ENCODE measurements at places on chromosomes 12 and 14. TPM values are rescaled to one million over a fixed set of nuclear protein-coding genes. Genes with fewer than 3 reads are reported as not detected.
A peak's percentile ranks its signal among the peaks of the same experiment; 100 is the strongest.

SLC4A8 gene
- total RNA-seq: 11.8 TPM

DNA sequence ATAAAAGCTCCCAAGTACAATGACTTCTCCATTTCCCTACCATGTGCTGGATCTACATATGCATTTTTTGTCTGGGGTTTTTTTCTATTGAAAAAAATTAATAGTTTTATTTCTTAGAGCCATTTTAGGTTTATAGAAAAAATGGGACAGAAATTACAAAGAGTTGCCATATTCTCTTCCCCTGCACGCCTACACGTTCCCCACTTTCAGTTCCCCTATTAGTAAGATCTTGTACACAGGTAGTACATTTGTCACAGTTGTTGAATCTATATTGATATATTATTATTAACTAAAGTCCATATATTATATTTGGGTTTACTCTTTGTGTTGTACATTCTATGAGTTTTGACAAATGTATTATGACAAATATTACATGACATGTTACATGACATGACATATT lies 35.7 kb downstream of the SIX6 start:
- peaks cover 12% of the 10 kb centered on the region for H3K27me3 ChIP-seq
- H3K4me3 ChIP-seq: no peak overlapping the region
- H3K36me3 ChIP-seq: peaks cover 1% of the 10 kb centered on the region
- H3K4me1 ChIP-seq: no peaks in the 10 kb centered on the region

GRCh38 chr12:120804428-120804827 lies 78.8 kb downstream of the ACADS start:
- peaks cover 17% of the 10 kb centered on the region for H3K4me1 ChIP-seq
- H3K36me3 ChIP-seq: peaks cover 13% of the 10 kb centered on the region
- no peak overlapping the region for H3K4me3 ChIP-seq
- DNase-seq: no peak
- H3K27ac ChIP-seq: no peak overlapping the region
- H3K27me3 ChIP-seq: no peaks in the 10 kb centered on the region

DNA sequence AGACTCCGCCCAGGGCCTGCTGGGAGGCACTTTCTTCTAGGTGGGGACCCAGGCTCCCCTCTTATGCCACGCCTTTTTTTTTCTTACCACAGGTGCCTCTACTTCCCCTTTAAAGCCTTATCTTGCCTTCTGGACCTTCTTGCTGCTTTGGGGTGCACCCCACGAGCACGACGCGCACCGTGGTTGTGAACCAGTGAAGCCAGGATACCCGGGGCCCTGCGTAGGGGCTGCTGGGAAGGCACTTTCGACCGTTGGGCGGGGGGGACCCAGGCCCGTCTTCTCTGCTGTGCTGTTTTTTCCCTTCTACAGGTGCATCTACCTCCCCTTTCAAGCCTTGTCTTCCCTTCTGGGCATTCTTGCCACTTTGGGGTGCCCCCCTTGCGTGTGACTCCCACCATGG lies 305.4 kb downstream of the ALG10 start:
- no peaks in the 10 kb centered on the region for H3K27me3 ChIP-seq
- no peak for DNase-seq
- peaks cover 32% of the 10 kb centered on the region for H3K36me3 ChIP-seq
- no peak overlapping the region for H3K4me3 ChIP-seq
- no peak overlapping the region for H3K27ac ChIP-seq
- H3K4me1 ChIP-seq: no peaks in the 10 kb centered on the region

ETFBKMT gene
- 3.7 TPM for total RNA-seq

CIDEB gene
- total RNA-seq: 1.9 TPM

DNA sequence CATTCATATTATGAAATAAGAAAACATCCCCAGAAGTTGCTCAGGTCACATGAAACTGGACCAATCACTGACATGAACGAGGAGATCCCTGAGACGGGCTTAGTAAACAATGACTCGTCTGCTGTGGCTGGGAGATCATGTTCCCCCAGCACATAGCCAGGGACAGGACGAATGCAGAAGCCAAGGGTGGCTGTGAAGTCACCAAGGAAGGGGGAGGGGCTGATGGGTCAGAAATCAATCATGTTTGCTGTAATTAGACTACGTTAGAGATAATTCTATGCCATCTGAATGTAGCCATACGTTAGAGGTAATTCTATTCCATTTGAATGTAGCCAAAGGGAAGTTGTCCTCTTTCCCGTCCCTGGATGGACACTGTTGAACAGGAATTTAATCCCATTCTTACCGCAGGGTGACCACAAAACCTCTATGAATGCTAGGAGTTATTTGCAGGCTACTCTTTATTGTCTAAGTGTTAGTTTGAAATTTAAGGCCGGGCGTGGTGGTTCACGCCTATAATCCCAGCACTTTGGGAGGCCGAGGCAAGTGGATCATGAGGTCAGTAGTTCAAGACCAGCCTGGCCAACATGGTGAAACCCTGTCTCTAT lies 332.9 kb downstream of the TMEM132D start:
- no peak overlapping the region for H3K27ac ChIP-seq
- no peak overlapping the region for H3K4me3 ChIP-seq
- no peaks in the 10 kb centered on the region for H3K36me3 ChIP-seq
- DNase-seq: no peak
- H3K27me3 ChIP-seq: peaks cover 33% of the 10 kb centered on the region

GPRC5A gene
- 4.0 TPM for total RNA-seq

DNA sequence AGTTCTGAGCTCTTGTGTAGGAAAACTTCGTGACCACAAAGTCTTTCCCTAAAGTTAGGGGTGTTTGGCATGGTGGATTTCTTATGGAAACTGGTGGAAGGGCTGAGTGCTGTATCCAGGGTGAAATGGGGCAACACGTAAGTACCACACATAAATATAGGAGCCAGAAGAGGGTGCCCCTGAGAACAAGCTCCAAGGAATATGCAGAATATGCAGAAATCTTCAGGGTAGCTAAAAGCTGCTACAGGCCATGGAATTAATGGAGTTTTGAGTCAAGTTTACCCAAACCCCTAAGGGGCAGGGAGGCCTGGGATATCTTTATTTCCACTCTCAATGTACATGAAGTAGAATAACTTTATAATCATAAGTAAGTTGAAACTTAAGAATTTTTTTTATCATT lies 44.0 kb downstream of the ZNF664 start:
- peaks cover 17% of the 10 kb centered on the region for H3K36me3 ChIP-seq
- no peak overlapping the region for H3K27ac ChIP-seq
- DNase-seq: no peak
- H3K27me3 ChIP-seq: no peaks in the 10 kb centered on the region
- no peak overlapping the region for H3K4me3 ChIP-seq
- H3K4me1 ChIP-seq: no peaks in the 10 kb centered on the region

- peaks cover 14% of the 10 kb centered on the region for H3K4me1 ChIP-seq
- no peak overlapping the region for H3K4me3 ChIP-seq
- no peak overlapping the region for H3K27ac ChIP-seq
- H3K27me3 ChIP-seq: no peaks in the 10 kb centered on the region
- no peak for DNase-seq
- peaks cover 3% of the 10 kb centered on the region for H3K36me3 ChIP-seq
Observed at GRCh38 chr14:79342942-79343341, 868.4 kb downstream of the DIO2 start.

DNA sequence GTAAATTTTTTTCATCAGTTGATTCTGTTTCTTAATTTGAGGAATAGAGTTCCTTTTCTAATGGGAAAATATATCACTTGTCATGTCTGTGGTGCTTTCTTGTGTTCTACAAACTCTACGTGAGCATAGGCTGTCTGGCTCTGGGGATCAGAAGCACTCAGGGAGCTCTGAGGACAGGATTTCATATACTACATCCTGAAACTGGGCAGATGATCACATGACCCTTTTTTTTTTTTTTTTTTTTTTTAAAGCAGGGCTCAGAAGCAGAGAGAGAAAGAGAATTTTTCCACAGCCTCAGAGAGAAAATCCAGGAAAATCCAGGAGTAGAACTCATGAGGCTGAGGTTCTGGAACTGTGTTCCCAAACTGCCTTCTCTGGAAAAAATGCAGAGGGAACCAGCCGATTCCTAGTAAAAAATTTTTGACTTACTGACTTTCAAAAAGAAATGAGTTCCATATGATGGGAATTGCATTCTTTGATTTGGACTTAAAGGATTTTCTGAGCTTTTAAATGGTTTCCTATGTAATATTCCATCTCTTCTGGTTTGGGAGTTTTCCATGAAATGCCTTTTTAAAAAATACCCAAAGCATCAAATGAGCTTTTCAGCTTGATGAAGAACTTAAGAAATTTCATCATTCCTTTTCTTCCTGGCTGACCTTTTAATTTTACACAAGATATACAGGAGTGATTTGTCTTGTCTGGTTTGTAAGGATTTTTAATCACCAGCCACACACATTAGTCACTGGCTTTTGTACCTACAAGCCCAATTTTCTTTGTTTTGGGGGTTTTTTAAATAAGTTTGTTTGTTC lies 183.1 kb upstream of the HIF1A start:
- DNase-seq: no peak
- H3K27me3 ChIP-seq: peaks cover 4% of the 10 kb centered on the region
- no peaks in the 10 kb centered on the region for H3K4me1 ChIP-seq
- no peak overlapping the region for H3K27ac ChIP-seq

KTN1 gene
- 155 TPM for total RNA-seq

ACOT6 gene
- not detected for total RNA-seq

- H3K4me3 ChIP-seq: peak overlapping the region; percentile 100
- no peak for DNase-seq
- peaks cover 17% of the 10 kb centered on the region for H3K36me3 ChIP-seq
Observed at GRCh38 chr14:77455966-77456640, 1.3 kb downstream of the VIPAS39 start.

GRCh38 chr14:49970474-49971147 lies 77.7 kb downstream of the ARF6 start:
- peaks cover 49% of the 10 kb centered on the region for H3K4me1 ChIP-seq
- peak overlapping the region; percentile 96 for H3K27ac ChIP-seq
- no peak for DNase-seq
- no peak overlapping the region for H3K4me3 ChIP-seq
- no peaks in the 10 kb centered on the region for H3K27me3 ChIP-seq
- H3K36me3 ChIP-seq: no peaks in the 10 kb centered on the region

ARMH4 gene
- total RNA-seq: 31.5 TPM

DNA sequence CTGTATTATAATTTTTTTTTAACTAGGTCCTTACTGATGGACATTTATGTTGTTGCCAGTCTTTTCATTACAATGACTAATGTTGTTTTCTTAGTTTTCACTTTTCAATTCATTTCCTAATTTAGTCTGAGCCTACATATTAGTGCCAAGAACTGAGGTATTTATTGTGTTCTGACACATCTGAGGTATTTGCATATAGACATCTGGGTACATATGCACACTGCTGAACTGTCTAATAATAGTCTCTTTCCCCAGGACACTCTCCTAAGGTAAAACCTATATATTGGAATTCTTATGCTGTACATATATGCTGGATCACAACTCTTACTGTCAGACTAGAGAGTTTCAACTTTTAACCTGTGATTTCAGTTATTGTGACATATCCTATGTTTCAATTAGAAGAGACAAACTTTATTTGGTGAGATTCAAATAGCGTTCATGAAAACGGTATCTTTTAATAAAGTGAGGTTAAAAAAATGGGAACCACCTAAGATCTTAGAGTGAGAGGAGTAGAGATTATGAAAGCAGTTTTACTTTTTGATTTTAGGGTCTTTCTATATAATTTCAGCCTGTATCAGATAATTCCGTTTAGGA lies 263.2 kb downstream of the RAD51B start:
- peak overlapping the region; percentile 6 for H3K27ac ChIP-seq
- no peaks in the 10 kb centered on the region for H3K36me3 ChIP-seq
- no peaks in the 10 kb centered on the region for H3K27me3 ChIP-seq
- peaks cover 44% of the 10 kb centered on the region for H3K4me1 ChIP-seq
- no peak for DNase-seq

ACOT2 gene
- total RNA-seq: 13.5 TPM

DNA sequence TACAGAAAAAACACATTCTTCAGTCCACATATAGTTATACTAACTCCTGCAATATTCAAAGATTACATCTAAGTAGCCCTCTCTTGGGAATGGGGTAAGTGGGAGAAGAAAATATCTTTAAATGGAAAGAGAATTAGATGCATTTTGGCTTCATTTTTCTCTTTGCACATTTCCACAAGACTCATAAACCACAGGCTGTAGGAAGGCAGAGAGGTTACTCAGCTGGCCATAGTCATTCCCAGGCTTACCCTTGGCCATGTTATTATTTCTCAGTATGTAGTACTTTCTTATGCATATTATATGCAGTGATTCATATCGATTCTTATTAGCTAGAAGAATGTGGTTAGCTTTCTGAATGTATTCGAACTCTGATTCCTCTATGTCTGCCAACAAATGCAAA lies 92.2 kb downstream of the PTPRR start:
- peaks cover 16% of the 10 kb centered on the region for H3K4me1 ChIP-seq
- H3K4me3 ChIP-seq: no peak overlapping the region
- no peak overlapping the region for H3K27ac ChIP-seq
- DNase-seq: no peak

- H3K27me3 ChIP-seq: no peaks in the 10 kb centered on the region
- no peaks in the 10 kb centered on the region for H3K36me3 ChIP-seq
- no peak overlapping the region for H3K4me3 ChIP-seq
- no peak overlapping the region for H3K27ac ChIP-seq
- no peak for DNase-seq
Observed at GRCh38 chr14:84390010-84390409, 1139.9 kb upstream of the FLRT2 start.

- no peak overlapping the region for H3K27ac ChIP-seq
- peaks cover 8% of the 10 kb centered on the region for H3K27me3 ChIP-seq
- DNase-seq: no peak
- H3K4me1 ChIP-seq: peaks cover 3% of the 10 kb centered on the region
- H3K36me3 ChIP-seq: no peaks in the 10 kb centered on the region
- no peak overlapping the region for H3K4me3 ChIP-seq
Observed at GRCh38 chr12:22431693-22432251, 97.3 kb upstream of the ST8SIA1 start.

DNA sequence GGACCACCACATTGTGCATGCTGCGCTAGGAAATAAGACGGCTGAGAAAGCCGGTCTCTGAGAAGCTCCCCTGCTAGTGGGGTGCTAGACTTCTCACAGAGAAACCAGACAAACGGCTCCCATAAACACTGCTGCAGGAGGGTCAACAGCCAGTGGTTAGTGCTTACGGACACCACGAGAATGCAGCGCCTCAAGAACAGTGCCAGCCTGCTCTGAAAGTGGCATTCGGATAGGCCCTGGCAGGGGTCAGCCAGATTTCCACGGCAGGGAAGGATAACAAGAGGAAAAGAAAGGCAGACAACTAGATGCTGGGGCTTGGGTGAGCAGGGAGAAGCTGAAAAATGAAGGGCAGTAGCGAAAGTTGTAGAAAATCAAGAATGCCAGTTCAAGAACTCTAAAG lies 26.4 kb downstream of the PPTC7 start:
- DNase-seq: no peak
- no peak overlapping the region for H3K4me3 ChIP-seq
- H3K36me3 ChIP-seq: peaks cover 4% of the 10 kb centered on the region

GRCh38 chr14:98404811-98405210 lies 867.2 kb downstream of the BCL11B start:
- DNase-seq: no peak
- H3K4me1 ChIP-seq: no peaks in the 10 kb centered on the region
- peaks cover 10% of the 10 kb centered on the region for H3K27me3 ChIP-seq
- no peaks in the 10 kb centered on the region for H3K36me3 ChIP-seq

DNA sequence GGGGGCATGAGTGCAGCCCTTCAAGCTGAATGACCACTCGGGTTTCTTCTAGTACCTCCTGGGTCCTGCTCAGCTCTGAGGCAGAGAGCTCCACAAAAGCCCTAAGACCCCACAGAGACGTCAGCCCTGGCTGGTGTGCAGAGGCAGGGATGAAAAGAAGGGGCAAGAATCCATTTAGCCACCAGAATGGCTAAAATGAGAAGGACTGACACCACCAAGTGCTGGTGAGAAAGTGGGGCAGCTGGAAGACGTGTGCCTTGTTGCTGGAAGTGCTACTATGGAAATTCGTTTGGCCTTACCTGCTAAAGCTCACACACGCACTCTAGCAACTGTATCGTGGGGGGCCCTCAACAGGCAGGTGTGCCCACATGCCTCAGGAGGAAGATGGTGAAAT lies 26.7 kb downstream of the RILPL1 start:
- no peaks in the 10 kb centered on the region for H3K27me3 ChIP-seq
- H3K4me1 ChIP-seq: no peaks in the 10 kb centered on the region
- no peak for DNase-seq
- H3K4me3 ChIP-seq: no peak overlapping the region
- H3K27ac ChIP-seq: no peak overlapping the region
